Iris pigment epithelial cell (primary cell): ENCODE measurements at places on chromosomes 7 and 10.

DNA sequence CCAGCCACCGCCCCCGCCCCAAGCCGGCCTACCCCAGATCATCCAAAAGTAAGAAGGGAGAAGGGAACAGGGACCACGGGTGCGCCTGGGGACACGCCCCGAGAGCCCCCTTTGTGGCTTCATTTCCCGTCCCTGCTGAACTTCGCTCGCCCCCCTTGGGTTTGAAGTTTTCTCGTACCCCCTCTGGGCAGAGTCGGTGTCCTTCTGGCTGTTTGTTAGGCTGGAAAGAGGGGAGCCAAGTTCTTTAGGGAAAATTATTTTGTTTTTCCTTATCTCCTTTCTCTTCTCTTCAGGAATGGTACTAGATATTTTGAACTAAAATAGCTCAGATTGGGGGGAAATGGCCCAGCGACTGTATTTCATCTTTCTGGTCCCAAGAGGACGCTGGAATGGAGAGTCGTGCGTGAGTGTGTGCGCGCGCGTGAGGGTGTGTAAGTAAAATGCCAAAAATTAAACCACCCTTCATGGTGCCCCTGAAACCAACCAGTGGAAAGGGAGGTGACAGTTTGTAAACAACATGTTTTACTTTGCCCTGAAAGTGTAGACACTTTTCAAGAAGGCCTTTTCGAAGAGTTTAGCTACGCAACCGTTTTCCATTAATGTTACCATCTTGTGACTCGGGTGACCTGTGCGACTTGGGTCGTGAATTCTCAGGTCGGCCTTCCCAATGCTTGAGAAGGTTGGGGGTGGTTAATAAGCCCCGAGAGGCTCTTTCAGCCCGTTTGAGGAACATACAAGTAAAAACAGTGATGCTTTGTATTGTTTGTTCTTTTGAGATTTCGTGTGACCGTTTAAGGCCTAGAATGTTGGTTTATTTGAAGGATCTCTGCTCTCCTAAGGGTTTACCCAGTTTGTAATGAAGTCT is 694 bp downstream of the RBM20 start:
- no peak for DNase-seq

DNA sequence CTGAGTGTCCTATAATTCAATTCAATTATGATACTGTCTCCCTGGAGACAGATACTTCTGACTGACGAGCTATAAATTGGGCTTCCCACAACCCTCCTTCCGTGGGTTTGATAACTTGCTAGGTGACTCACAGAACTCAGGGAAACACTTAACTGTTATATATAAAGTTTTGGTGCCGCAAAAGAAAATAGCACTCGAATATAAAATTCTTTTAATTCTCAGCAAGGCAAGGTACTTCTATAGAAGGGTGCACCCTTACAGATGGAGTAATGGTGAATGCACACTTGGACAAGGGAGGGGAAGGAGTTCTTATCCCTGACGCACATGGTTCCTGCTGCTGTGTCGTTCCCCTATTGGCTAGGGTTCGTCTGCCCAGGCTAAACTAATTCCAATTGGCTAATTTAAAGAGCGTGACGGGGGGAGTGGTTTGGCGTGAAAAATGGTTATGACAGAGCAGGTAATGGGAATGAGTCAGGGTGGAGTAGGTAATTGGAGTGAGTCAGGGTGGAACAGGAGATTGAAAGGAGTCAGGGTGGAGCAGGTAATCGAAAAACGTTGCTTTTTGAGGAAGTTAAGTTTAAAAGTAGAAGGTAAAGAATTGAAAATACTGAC is 20.8 kb upstream of the GHITM start:
- no peak for DNase-seq

GRCh38 chr7:139708541-139708940 is 69.3 kb downstream of the HIPK2 start:
- DNase-seq, result no peak

GRCh38 chr7:122136639-122137245 is 7.3 kb downstream of the AASS start:
- DNase-seq, result peak; percentile 44

DNA sequence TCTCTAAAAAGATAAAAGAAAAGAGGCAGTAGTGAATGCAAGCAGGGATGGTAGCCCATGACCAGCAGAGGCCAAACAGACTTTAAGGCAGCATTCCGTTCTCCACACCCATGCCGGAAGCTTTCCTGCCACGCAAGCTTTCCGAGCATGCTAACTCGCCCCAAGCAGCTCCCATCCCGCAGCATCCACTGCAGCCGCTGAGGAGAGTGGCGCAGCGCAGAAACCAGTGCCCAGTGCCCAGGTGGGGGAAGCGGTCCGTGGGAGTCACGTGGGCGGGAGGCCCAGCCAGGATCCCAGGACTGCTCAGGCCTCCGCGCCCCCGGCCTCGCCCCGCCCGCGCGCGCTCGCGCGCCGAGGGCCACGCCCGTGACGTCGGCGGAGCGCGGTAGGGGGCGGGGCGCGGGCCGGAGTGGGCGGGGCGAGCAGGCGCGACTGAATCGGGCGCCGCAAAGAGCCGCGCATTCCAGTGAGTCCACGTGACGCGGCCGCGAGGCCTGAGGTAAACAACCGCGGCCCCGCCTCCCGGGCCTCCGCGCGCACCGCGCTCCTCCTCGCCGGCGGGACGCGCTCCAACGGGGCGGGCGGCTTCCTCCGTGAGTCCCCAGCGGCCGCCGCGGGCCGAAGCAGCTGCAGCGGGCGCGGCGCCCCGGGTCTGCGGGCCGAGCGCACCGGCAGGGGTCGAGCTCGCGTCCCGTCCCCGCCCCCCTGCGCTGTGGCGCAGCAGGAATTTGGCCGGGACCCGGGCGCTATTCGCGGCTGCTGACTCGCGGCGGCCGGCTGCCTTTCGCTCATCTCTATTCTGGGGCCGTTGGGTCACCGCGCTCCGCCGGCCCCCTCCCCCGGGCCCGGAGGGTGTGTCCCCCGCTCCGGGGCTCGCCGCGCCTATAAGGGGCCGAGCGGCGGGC is at the start of gene OTUD1:
Gene OTUD1 (plus strand): TSS at position 529 of the 905 bp plus-strand sequence. CDS start 383 bp downstream, outside the sequence.
- DNase-seq, result peak; percentile 91
